ENCODE measurements at places on chromosomes 4 and X.

- DNase-seq = no peak
Observed at GRCh38 chrX:16458208-16458607, 191.8 kb upstream of the S100G start.

DNA sequence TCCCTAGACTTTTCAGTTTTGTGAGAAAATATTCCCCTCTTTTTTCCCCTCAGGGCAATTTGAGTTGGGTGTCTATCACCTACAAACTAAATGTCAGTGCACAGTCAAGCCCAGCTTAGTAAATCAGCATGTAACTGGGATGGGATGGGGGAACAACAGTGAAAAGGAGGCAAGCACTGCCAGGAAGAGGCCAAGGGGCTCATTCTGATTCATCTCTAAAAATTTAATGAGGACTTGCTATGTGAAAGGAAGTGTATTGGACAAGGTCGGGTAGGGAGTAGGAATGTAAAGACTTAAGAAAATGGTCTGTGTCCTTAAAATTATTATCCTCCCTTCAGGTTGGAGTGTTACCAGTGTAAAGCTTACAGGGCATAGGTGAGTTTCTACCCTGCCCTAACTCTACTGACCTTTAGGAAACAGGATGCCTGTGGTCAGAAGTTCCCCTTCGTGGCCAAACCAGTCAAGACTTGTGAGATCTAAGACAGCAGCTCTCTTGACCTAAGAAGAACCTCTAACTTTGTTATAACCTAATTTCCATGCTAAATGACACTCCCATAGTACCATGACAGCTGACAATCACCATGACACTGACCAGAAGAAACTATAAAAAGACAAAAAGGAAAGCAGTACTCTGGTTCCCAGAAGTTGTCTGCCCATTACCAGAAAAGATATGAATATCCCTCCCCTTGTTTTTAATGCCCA, 194.4 kb upstream of the LDB2 start:
- no peak for DNase-seq

DNA sequence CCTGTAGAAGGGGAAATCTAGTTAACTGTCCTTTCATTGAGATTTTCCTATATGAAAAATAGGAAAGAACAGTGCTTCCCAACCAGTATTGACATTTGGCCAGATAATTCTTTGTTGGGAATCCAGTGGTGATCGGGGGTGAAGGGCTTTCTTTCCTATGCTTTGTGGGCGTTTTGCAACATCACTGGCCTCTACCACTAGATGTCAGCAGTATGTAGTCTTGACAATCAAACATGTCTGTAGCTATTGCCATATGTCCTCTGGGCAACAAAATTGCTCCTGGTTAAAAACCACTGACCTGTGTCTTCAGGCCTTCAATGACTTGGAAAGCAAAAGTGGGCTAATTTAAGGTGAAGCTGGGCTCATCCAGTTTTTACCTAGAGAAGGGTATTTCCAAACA, 658.5 kb downstream of the DACH2 start:
- DNase-seq = no peak

DNA sequence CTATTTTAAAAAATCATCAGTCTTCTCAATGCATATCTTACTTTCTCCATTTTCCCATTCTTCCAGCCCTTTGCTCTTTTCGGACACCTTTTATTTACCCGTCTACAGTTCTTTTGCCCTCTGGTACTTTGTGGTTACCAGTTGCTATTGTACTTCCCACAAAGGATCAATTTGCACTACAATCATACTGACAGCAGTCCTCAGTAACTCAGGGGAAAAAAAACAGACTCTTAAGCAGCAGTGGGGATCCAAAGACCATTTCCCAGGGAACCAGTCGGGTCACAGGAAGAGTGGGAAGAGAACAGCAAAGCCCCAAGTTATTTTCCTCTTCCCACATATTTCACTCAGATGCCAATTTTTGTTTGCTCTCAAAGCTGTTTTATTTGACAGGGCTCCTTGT, 23.1 kb downstream of the DMD start:
- DNase-seq = no peak

GRCh38 chr4:130099105-130099504, 1003.2 kb downstream of the C4orf33 start:
- no peak for DNase-seq

DNA sequence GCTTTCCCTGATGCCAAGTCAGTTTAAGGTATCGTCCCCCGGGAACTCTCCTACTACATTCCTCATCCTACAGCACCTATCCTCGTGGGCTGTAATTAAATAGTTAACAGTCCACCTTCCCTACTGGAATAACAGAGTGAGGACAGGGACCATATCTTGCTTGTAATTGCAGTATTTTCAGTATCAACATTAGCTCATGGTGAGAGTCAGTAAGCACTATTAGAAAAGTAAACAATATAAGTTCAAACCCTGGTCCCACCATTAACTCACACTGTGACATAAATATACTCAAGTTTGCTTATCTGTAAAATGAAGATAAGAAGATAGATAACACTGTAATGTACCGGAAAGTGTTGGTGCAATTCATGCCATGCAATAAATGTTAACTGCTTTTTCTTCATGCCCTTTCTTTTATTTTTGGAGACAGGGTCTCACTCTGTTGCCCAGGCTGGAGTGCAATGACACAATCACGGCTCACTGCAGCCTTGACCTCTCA, 61.3 kb downstream of the SH3RF1 start:
- DNase-seq = no peak

DNA sequence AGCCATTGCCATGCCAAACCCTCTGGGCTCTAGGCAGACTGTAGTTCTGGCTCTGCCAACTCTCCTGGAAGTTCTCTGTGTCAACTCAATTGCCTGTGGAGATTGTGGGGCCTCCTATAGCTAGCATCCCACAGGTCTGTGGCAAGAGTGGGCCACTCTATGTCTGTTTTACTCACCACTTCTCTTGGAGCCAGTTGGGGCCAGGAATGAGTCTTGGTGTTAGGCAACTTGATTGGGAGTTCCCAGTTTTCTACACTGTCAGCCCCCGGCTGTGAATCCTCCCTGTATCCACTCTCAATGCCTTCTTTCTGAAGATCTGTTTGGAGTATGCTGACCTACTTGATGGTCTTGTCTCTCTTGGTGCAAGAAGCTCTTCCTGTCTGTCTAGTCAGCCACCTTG, 48.2 kb upstream of the EPGN start:
- no peak for DNase-seq

DNA sequence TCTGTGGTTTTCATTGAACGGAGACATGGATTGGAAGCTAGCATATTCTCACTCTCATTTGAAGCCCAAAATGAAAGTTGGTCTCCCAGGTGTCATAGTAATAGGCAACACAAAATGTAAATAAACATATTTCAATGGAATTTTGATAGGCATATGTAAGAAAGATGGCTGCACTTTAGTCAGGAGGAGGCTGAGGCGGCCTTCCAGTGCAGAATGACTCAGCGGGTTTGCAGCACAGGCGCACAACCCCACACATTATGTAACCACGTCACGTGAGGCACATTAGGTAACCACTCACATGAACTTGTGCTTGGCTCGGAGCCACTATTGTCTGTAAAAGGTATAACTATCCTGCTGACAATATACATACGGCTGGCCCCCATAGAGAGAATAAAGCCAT, 381.7 kb downstream of the GPAT3 start:
- no peak for DNase-seq

GRCh38 chr4:10061650-10062415, 40.5 kb upstream of the SLC2A9 start:
- DNase-seq = no peak

DNA sequence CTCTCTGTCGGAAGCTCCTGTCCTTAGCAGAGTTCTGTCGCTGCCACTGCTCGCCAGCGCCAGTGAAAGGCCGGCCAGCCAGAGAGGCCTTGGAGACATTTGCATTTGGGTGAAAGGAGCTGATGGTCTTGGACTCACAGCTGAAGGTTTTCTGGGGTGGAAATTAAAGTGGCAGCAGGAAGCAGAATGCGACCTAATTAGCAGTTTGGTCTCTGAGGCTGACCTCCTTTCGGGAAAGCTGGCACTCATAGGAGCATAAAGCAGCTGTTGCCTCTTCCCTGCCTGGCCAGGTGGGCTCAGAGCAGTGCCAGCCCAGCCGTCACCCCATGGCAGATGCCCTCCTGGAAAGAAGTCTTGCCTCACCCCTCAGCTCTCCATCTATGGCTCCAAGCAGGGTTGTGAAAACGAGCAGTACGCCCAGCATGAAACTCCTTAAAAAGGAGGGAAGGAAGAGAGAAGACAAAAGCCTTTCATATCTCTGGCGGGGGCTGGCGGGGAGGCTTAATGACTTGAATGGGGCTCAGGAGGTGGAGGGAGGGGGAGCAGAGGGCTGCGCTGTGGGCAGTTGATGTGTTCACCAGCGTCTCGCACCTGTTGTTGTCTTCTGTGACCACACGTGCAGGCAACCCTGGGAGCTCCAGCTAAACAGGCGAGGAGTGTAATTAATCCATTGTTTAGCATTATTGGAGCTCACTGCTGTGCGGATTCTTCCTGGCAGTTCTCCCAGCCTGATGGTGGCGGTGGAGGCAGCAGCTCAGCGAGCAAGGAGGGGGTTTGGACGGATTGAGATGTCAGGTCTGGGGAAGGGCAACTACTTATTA, 264.0 kb downstream of the MID1IP1 start:
- DNase-seq = peak; percentile 36

- no peak for DNase-seq
Observed at GRCh38 chrX:143121477-143121876, 95.7 kb downstream of the SPANXN4 start.

DNA sequence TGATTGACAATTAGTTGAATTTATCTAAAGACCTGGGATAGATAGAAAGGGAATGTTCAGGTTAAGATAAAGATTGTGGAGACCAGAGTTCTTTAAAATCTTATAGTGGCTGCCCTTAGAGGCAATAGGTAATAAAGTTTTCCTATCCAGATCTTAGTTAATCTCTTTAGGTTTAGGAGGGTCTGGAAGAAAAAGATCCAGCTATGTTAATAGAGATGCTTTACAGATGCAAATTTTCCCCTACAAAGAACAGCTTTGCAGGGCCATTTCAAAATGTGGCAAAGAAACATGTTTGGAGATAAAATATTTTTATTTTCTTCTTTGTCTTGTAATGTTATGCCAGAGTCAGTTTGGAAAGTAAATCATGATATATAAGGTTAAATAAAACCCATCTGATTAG, 54.1 kb upstream of the CHIC1 start:
- no peak for DNase-seq

GRCh38 chr4:16765546-16765945, 132.9 kb downstream of the LDB2 start:
- no peak for DNase-seq

DNA sequence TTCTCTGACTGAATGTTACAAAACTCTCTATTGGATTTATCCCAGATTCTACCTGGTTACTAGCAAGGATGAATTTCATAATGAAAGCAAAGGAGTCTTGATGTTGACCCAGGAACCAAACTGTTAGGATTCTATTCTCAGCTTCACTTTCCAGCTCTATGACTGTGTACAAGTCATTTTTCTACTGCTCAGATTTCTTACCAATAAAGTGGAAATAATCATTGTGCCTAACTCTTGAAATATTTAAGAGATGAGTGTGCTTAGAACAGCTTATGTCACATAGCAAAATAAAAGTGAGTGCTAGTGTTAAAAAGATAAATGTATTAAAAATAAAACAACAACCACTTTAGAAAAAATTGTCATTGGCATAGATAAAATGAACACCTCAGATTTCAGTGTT, 45.6 kb downstream of the EPHA5 start:
- no peak for DNase-seq

DNA sequence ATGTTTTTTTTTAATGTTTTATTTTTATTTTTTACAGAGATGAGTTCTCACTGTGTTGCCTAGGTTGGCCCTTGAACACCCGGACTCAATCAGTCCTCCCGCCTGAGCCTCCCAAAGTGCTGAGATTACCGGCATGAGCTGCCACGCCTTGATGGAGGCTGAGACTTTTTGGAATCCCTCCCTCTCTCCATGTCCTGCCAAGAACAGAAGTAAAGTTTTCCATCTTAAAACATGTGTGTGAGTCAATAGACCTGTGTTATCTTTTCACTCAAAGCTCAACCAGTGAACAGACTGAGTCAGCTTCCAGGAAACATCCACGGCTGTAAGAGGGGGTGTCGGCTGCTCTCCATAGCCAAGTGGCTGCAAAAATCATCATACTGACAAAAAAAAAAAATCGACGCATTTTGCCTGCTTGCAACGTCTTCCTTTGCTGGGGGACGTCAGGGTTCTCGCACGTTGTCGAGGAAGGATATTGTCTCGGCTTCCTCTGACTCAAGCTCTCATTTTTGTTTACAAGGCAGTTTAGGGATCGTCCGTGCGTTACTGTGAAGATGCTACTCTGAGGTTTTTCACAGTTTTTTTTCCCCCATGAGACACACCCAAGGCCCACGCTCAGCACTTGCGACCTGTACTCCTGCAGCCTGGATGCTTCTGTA, 10.0 kb upstream of the ASMTL start:
- no peak for DNase-seq

GRCh38 chr4:155007660-155008176, 200.7 kb upstream of the NPY2R start:
- DNase-seq = no peak

DNA sequence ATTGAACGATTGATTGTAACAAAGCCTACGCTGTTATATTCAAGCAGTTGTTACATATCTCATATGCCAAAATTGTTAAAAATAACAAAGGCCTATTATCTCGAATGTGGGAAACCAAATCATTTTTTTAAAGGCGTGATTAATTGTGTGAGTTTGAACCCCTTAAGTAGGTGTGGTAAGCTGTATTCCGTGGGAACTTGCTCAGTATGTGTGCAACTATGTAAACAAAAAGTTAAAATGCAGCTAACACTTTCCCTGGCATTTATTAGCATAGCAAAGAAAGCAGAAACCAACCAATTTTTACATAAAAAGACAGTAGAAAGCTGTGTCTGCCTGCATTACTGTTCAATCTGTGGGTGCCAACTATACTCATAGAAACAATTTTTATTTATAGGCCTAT, 166.0 kb upstream of the HAND2 start:
- no peak for DNase-seq

DNA sequence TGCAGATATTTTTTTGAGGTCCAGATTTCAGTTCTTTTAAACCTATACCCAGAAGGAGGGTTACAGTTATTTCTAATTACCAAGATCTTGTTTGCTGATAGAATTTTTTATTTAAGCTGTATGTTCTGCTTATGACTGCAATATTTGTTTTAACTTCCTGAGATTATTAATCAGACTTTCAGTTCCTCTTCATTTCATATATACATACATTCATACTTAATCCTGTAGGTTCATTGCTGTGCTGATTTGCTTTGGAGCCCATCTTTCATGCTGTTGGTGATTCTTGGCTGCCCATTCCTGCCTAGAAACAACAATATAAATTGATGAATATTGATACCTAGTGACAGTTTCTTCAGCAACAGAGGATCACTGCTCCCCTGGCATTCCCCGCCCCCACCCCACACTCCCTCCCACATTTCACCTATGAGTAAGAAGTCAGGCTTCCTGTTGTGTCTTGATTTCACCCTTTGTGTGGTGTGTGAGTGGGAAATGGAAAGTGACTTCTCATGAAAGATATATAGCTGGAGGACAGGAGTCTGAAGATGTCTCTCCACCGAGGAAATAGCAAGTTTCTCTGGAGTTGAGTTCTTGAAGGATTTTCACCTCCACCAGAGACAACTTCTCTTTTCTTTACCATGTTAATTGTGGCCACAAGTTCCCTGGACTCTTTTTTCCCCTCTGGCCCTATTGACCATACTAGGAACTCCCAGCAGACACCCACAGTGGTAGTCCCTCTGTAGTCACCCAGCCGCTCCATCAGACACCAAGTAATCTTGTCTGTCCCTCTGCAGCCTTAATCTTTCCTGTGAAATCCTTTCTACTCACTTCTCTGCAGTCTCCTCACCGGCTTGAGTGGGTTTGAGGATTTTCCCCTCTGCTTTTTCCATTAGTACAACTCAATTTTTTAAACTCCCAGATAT, 118.4 kb downstream of the ASB9 start:
- no peak for DNase-seq
